ENCODE measurements at places on chromosomes 3 and 15.

- no peak for DNase-seq
Measured at GRCh38 chr3:181459516-181459915, 252.2 kb upstream of the SOX2 start.

GRCh38 chr3:156716105-156716862, 41.9 kb downstream of the TIPARP start:
- no peak for DNase-seq

GRCh38 chr3:22684739-22685138, 518.4 kb upstream of the UBE2E2 start:
- no peak for DNase-seq

DNA sequence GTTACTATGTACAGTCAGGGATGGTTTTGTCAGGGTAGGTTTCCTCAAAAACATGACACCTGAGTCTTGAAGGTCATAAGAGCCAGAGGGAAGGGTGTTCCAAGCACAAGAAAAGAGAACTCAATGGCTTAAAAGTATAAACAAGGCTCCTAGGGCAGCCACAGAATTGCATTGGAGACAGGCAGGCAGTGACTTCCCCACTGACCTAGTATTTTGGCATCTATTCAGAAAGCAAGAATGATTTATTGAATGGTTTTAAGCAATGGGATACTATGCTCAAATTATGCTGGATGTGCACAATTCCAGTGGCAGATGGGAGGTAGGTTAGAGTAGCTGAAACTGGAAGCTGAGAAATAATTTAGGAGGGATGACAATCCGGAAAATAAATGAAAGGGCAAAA, 54.0 kb downstream of the TSC22D2 start:
- DNase-seq = no peak

GRCh38 chr15:98649472-98650416, 1.4 kb downstream of the IGF1R start:
- DNase-seq = peak; percentile 75

- DNase-seq = no peak
Measured at GRCh38 chr3:126398423-126399350, 4.0 kb downstream of the CFAP100 start.
